ENCODE measurements at places on chromosomes 2 and 18.

GRCh38 chr2:160324161-160324800, 124.2 kb upstream of the ITGB6 start:
- DNase-seq, result no peak

DNA sequence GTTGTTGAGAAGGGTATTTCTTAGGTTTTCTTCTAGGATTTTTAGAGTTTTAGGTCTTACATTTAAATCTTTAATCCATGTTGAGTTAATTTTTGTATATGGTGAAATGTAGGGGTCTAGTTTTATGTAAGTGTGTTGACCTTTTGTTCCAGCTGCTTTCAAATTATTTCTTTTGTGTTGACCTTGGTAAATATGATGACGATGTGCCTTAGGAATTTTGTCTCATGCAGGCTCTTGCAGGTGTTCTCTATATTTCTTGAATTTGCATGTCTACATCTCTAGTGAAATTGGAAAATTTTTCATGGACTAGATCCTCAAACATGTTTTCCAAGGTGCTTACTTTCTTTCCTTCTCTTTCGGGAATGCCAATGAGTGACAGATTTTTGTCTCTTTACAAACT, 1609.3 kb upstream of the ZEB2 start:
- DNase-seq, result no peak

- DNase-seq, result no peak
Observed at GRCh38 chr18:48216639-48217257, 192.4 kb downstream of the ZBTB7C start.

- no peak for DNase-seq
Observed at GRCh38 chr2:152720794-152721193, 2.4 kb downstream of the ARL6IP6 start.

DNA sequence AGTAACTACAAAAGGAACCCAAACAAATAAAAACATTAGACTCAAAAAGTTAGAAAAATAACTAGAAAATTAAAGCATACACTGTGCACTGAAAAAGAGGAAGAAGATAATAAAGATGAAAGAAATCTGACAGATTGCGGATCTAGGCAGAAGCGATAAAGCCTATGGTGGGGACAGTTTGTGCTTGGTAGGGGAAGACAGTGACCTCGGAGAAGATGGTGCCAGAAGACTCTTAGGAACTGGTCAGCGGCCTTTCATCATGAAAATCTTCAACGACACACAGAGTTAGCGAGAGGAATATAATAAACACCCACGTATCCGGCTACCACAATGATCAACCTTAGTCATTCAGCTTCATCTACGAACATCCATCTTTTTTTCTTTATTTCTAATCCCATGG, 180.5 kb downstream of the HDAC4 start:
- DNase-seq, result no peak

- no peak for DNase-seq
Observed at GRCh38 chr18:66013969-66014368, 263.2 kb downstream of the CDH7 start.

DNA sequence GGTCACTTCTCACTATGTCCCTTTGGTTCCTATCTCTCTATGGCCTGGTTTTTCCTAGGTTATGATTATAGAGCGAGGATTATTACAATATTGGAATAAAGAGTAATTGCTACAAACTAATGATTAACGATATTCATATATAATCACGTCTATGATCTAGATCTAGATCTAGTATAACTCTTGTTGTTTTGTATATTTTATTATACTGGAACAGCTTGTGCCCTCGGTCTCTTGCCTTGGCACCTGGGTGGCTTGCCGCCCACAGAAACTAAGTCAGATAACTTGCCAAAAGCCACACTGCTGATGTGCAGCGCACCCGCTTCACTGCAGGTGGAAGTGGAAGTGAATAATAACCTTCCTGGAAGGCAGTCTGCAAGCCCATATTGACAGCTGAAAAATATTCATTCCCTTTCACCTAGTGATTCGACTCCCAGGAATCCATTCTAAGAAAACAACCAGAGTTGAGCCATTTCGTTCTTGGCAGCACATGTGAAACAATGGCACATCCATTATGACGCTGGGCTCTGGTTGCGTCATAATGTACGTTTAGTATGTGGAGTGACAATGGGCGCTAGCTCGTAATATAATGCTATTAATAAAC, 725 bp upstream of the ANKRD53 start:
- no peak for DNase-seq

DNA sequence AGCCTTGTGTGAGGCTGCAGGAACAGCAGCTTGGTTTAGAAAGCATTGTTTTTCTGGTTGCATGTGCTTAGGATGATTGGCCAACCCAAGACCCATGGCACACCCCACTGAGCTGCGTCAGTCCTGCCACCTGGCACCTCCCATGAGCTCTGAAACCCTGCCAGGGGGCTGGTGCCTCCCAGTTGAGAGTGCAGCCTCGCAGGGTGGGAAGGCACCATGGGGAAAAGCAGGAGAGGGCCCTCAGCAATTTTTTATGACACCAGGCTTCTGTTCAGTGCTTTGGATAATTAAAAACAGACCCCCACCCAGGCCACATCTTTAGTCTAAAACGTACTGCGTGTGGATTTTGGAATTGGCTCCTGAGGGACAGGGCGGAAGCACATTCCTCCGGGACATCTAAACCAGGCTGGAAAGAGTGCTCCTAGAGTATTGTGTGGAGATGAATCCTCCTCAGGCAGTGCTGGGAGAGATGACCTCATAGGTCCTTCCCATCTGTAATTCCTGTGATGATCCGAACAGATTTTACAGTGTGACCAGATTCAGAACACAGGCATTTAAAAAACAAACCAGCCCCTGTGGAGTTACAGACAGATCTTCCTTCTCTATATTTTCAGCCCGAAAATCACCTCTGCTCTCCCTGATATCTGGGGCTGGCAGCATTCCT, 438.3 kb downstream of the ZNF521 start:
- DNase-seq, result no peak

DNA sequence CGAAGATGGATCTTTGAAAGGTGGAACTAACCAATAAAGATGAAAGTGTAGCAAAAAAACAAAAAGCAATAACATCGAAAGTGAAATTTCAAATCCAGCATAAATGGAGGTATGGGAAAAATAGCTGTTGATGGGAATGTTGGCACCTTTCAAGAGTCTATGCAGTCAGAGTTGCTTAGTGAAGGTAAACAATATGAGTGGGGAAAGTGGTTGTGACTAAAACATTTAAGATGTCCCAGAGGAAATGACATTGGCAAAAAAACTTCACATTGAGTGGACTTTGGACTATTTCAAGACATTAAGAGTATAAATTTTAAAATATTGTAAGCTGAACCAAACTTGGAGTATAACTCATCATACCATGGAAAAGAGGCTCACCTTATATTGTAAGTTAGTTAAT, 17.7 kb downstream of the ETAA1 start:
- DNase-seq, result no peak

GRCh38 chr2:37711831-37712230, 40.4 kb upstream of the CDC42EP3 start:
- DNase-seq, result no peak

GRCh38 chr2:66888791-66889631, 454.1 kb downstream of the MEIS1 start:
- no peak for DNase-seq

DNA sequence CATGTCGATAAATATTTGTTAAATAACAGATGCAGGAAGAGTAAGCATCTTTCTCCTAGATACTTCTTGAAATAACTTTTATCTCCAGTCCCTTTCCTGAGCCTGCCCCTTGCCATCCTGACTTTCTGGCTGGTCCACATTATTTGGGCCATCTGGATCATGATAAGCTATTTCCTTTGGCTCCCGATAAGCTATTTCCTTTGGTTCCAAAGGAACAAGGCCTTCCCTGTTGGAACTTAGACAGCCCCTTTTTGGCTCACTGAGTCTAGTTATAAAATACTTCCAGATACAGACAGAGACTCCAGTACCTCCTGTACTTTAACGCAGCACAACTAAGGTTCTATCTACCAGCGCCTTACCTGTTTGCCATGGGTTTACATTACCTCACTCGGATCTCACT, 205.3 kb upstream of the CCDC150 start:
- no peak for DNase-seq

GRCh38 chr2:16407358-16407757, 258.3 kb downstream of the CYRIA start:
- no peak for DNase-seq

GRCh38 chr2:192190474-192190873, 4.3 kb downstream of the TMEFF2 start:
- DNase-seq, result no peak

GRCh38 chr2:10412380-10412779, 35.7 kb downstream of the ODC1 start:
- no peak for DNase-seq

GRCh38 chr2:85355073-85355410, 473 bp downstream of the ELMOD3 start:
- DNase-seq, result no peak

- no peak for DNase-seq
Observed at GRCh38 chr2:42908518-42909200, 116.3 kb upstream of the HAAO start.

GRCh38 chr2:72627083-72627482, 198.8 kb downstream of the EXOC6B start:
- no peak for DNase-seq

- no peak for DNase-seq
Observed at GRCh38 chr2:218435003-218435982, 16.4 kb downstream of the VIL1 start.

DNA sequence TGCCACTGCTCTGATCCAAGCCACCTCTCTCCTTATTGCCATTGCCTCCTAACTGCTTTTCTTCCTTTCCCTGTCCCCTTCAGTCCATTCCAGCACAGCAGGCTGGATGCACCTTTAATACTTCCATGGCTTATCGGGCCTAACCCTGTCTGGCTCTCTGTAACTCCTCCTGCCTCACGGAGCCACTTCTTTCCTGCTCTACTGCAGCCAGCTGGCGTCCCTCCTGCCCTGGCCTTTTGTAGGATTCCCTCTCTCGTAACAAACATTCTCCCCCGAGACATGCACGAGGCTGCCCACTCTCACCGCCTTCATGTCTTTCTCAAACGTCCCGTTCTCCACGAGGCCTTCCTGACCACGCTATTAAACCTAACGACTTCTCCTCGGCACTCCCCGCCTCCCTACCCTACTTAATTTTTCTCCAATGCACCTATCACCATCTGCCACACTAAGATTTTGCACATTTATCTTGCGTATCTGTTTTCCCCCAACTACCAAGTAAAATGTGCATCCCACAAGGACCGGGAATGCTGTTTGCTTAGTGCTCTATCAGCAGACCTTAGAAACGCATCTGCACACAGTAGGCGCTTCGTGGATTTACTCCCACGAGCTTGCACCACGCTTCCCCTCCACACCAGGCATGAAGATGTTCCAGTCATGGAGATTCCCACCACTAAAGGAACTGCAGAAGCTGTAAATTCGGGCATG, 728 bp upstream of the C18orf63 start:
- DNase-seq, result no peak

GRCh38 chr2:65522922-65523321, 90.5 kb upstream of the SPRED2 start:
- no peak for DNase-seq

DNA sequence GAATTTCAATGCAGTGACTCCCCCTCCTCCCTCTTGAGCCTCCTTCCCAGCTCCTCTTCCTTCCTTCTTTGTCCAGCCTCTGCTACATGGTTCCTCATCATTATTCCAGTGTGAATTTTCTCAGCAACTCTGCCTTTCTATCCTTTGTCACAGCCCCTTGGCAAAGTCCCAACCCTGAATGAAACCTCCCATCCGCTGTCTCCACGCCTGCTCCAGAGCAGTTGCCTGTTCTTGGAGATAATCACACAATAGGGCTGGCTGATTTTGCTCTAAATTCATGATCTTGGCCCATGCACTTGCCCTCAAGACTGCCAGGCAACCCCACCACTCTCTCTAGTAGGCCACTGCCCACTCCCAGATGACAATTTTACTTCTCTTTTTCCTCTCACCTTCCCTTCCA, 61.4 kb downstream of the BCL2L11 start:
- DNase-seq, result no peak

GRCh38 chr2:201854841-201855240, 48.5 kb downstream of the CDK15 start:
- DNase-seq, result no peak

DNA sequence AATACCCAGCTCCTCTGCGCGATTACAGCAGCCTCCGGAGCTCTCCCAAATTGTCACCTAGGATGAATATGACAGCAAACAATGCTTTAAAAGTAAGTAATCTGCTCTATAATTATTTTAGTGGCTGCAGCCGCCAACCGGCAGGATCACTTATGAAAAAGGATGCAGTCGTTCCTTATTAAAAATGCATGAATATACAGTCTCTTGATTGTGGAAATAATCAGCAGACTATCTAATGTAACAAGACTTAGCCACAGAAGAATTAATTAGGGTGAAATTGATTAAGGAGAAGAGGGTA, 71.8 kb upstream of the STPG4 start:
- DNase-seq, result no peak

DNA sequence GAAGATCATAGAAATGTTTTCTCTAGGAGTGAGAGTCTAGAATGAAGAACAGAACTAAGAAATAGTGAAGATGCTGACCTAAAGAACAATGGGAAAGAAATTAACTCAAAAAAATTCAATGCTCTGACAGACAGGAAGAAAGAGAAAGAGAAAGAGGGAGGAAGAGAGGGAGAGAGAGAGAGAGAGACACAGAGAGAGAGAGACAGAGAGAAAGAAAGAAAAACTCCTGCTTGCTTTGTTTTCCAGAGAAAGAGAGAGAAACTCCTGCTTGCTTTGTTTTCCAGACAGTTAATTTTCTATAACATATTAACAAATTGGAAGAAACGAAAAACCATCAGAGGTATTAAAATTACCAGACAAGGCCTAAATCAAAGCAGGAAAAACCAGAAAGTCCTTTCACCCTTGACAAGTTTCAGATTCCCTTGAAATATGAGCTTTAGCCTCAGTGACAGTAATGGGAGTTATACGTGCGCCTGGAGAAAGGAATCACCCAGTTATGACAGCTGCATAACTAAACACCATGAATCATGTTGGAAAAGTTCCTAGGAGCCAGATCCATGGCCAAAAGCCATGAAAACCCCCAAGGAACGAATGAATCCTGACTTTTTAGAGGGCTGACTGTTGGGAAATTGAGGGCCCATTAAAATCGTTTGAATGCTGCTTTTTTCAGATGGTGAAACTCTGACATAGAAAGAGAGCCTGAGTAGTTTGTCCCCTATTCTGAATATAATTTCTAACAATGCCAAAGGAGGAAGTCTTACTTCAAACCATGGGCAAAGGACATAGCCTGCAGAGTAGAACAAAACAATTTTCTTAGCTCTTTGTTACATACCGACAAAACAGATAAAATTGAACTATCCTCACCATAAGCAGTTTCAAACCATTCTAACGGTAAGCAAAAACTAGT, 228.6 kb upstream of the CHST9 start:
- no peak for DNase-seq

GRCh38 chr2:112683550-112684414, 37.0 kb upstream of the NT5DC4 start:
- DNase-seq, result no peak

GRCh38 chr2:177073611-177074010, 139.0 kb upstream of the HNRNPA3 start:
- no peak for DNase-seq

DNA sequence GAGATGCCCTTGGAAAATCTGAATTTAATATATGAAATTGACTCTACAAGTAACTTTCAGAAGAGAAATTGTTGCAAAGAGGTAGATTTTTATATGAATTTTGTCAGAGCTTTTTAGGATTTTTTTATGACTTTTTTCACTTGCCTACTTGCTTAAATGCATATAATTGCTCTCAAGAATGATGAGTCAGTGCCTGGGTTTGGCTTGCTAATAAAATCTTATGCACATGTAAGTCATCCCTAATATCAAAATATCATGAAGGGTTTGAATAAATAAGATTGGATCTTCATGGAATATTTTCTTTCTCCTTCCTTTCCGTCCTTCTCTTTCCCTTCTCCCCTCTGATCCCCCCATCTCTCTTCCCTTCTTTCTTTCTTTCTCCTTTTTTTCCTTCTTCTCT, 354.1 kb downstream of the TXNL1 start:
- no peak for DNase-seq

Data from stimulated activated CD8-positive, alpha-beta memory T cell treated with anti-CD3 and anti-CD28 coated beads, Interleukin-4, amount 100 ng/mL, for 1 hour (primary cell).